ENCODE measurements at places on chromosomes 7 and 10.

DNA sequence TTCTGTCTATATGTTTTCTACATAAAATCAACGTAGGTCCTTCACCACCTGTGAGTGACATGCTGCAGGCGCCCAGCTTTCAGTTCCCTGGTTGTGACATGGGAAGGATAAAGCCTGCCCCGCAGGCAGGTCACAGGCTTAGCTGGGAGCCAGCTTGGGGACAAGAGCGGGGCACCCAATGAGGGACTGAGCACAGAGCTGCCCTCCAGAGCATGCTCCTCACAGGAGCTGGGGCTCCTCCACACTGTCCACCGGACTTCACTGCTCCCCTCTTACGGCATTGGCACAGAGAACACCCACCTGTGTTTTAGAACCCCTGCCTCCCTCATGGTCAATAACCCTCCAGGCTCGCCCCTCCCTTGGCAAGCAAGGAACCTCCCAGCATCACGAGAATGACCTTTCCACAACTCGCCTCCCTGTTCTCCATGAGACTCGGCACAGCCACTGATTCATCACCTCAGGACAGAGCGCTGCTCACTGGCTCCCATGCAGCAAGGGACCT lies 187.1 kb downstream of the TNS3 start:
- H3K4me3 ChIP-seq, result no peak overlapping the region
- H3K27me3 ChIP-seq, result no peaks in the 10 kb centered on the region
- H3K36me3 ChIP-seq, result no peaks in the 10 kb centered on the region
- H3K27ac ChIP-seq, result no peak overlapping the region
- DNase-seq, result no peak

DNA sequence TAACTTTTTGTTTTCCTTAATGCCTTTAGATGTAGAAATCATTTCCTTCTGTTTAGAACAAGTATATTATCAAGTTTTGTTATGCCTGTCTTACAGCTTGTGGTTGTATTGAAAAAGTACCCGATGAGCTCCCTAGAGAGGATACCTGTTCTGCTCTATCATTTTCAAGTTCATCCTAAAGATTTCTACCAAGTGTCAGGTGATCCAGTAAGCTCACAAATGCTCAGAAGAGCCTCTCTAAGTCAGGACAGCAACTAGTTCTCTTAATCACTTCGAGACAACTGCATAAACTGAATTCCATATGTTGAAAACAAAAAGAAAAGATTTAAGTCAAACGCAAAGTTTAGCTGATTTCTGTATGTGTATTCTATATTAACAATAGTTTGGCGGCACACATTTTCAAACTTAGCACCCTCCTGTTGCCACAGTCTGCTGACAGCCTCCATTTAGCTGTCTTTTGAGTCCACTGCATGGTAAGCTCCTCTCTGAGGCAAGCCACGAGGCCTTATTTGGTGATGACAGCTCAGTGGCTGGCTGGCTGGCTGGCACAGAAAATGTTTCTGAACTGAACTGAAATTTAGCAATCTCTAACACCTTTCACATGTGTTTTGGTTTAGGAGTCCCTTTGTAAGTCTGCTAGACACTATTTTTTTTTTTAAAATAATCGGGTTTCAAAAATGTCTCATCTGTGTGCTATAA lies 59.4 kb downstream of the SEMA3C start:
- no peak overlapping the region for H3K27ac ChIP-seq
- no peaks in the 10 kb centered on the region for H3K27me3 ChIP-seq
- no peak overlapping the region for H3K4me3 ChIP-seq
- DNase-seq, result no peak

DNA sequence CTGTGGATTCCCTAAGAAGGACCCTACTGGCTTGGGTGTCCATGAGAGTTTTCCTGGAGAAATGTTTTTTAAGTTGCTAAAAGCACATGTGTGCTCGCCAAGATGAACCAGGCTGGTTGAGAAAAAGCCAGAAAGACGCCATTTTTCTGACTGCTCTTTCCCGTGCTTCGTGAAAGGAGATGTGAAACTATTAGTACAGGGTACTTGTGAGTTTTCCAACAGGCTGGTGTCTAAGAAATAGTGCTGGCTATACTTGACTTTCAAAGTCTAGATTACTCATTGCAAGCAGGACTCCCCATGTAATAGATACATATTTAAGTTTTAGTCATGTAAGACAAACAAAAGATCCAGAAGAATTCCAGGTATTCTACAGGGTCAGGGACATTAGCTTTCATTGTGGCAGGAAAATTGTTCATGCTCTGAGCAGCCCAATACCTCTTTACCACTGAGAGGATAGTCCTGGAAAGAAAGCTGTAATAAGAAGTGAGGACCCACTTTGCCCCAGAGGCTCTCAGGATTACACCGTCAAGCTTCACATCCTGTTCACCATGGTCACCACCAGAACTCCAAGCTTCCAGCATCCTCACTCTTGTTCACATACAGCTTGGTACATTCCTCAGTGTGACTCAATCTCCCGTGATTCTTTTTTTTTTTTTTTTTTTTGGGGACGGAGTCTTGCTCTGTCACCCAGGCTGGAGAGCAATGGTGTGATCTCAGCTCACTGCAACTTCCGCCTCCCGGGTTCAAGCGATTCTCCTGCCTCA lies 43.8 kb upstream of the ICA1 start:
- no peak overlapping the region for H3K27ac ChIP-seq
- no peak for DNase-seq
- H3K36me3 ChIP-seq, result no peaks in the 10 kb centered on the region
- no peaks in the 10 kb centered on the region for H3K27me3 ChIP-seq

DNA sequence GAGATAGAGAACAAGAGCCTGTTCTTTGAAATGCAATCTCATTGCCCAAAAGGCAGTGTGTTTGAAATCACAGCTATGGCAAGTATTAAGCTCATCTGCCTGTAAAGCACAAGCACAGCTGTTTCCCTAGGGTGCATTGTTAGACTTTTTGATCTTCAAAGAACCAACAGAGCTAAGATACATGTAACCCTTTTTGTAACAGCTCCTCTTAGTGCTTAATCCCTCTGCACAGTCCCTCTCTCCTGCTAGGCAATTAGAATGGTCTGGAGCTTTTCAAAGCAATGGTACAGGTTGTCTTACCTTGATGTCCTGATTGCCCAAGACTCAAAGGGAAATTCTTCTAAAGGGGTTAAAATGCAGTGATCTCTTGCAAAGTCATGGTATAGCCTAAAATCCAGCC lies 249.6 kb upstream of the CHRM2 start:
- H3K27me3 ChIP-seq, result no peaks in the 10 kb centered on the region
- H3K27ac ChIP-seq, result no peak overlapping the region
- H3K4me3 ChIP-seq, result no peak overlapping the region
- no peaks in the 10 kb centered on the region for H3K4me1 ChIP-seq

GRCh38 chr7:25857376-25858067 lies 294.5 kb upstream of the NFE2L3 start:
- H3K4me3 ChIP-seq, result peak overlapping the region; percentile 25
- no peaks in the 10 kb centered on the region for H3K36me3 ChIP-seq
- H3K27me3 ChIP-seq, result peaks cover 95% of the 10 kb centered on the region
- peaks cover 43% of the 10 kb centered on the region for H3K4me1 ChIP-seq

- DNase-seq, result no peak
- no peaks in the 10 kb centered on the region for H3K27me3 ChIP-seq
- no peak overlapping the region for H3K27ac ChIP-seq
- H3K4me3 ChIP-seq, result no peak overlapping the region
- no peaks in the 10 kb centered on the region for H3K36me3 ChIP-seq
- H3K4me1 ChIP-seq, result no peaks in the 10 kb centered on the region
Measured at GRCh38 chr10:59674215-59674836, 35.3 kb downstream of the SLC16A9 start.

- DNase-seq, result peak; percentile 54
- H3K4me3 ChIP-seq, result peak overlapping the region; percentile 98
- peak overlapping the region; percentile 96 for H3K27ac ChIP-seq
- H3K36me3 ChIP-seq, result peaks cover 46% of the 10 kb centered on the region
- H3K4me1 ChIP-seq, result peaks cover 78% of the 10 kb centered on the region
Measured at GRCh38 chr10:72086466-72087391, 1.6 kb downstream of the SPOCK2 start.

DNA sequence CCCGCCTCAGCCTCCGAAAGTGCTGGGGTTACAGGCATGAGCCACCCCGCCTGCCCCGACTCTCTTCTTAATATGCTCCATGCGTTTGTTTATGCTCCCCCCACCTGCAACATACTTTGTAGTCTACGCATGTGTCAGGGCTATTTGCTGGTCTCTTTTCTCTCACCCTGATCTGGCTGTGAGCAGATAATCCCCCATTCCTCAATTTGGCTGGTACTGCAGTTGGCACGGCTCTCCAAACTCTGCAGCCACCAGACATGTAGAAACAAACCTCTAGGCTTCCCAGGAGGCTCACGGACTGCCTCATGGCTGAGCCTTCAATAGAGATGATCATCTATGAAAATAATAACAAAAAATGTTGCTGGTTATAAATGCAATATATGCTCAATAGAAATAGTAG lies 540.3 kb upstream of the GALNT17 start:
- H3K4me3 ChIP-seq, result no peak overlapping the region
- H3K27me3 ChIP-seq, result no peaks in the 10 kb centered on the region
- DNase-seq, result no peak
- H3K27ac ChIP-seq, result no peak overlapping the region
- H3K4me1 ChIP-seq, result peaks cover 9% of the 10 kb centered on the region

- H3K4me3 ChIP-seq, result no peak overlapping the region
- H3K27ac ChIP-seq, result no peak overlapping the region
- H3K4me1 ChIP-seq, result no peaks in the 10 kb centered on the region
- no peaks in the 10 kb centered on the region for H3K27me3 ChIP-seq
- peak; percentile 74 for DNase-seq
Measured at GRCh38 chr10:17742918-17743317, 9.1 kb upstream of the TMEM236 start.

DNA sequence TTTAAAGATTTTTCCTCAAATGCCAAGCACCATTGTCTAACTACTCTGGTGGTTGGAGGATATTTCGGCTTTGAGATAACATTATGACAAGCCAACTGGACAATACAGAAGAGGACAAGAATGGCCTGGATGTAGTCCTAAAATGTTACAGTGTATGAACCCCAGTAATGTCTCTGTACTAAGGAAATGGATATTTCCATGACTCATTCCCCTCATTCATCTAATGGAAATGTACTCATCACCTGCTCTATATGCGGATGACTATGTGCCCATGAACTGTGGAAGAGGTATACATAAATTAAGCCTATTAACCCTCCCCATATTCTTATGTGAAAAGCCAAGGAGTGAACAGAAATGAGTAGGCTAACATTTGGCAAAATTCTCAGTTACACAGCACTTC lies 207.9 kb downstream of the CACNA2D1 start:
- no peaks in the 10 kb centered on the region for H3K27me3 ChIP-seq
- H3K36me3 ChIP-seq, result no peaks in the 10 kb centered on the region
- H3K4me3 ChIP-seq, result no peak overlapping the region

DNA sequence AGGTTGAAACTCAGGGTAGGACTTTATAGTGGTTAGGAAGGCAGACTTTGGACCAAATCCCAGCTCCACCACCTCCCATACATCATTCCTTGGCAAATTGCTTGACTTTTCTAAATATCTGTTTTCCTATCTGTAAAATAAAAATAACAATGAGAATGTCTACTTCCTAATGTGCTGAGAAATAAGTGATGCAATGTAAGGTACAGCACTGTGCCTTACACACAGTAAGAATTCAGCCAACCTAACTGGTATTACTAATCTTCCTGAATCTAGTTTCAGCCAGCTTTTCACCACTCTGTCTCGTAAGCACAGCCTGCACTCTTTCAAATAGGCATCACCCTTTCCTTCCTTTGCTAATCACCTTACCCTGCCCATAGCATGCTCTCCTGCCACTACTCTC lies 9.7 kb downstream of the PRLHR start:
- H3K4me3 ChIP-seq, result no peak overlapping the region
- H3K27ac ChIP-seq, result no peak overlapping the region
- H3K36me3 ChIP-seq, result no peaks in the 10 kb centered on the region

GRCh38 chr7:48822138-48822537 lies 102.2 kb upstream of the CDC14C start:
- DNase-seq, result no peak
- no peak overlapping the region for H3K4me3 ChIP-seq
- H3K4me1 ChIP-seq, result no peaks in the 10 kb centered on the region
- H3K27me3 ChIP-seq, result no peaks in the 10 kb centered on the region

DNA sequence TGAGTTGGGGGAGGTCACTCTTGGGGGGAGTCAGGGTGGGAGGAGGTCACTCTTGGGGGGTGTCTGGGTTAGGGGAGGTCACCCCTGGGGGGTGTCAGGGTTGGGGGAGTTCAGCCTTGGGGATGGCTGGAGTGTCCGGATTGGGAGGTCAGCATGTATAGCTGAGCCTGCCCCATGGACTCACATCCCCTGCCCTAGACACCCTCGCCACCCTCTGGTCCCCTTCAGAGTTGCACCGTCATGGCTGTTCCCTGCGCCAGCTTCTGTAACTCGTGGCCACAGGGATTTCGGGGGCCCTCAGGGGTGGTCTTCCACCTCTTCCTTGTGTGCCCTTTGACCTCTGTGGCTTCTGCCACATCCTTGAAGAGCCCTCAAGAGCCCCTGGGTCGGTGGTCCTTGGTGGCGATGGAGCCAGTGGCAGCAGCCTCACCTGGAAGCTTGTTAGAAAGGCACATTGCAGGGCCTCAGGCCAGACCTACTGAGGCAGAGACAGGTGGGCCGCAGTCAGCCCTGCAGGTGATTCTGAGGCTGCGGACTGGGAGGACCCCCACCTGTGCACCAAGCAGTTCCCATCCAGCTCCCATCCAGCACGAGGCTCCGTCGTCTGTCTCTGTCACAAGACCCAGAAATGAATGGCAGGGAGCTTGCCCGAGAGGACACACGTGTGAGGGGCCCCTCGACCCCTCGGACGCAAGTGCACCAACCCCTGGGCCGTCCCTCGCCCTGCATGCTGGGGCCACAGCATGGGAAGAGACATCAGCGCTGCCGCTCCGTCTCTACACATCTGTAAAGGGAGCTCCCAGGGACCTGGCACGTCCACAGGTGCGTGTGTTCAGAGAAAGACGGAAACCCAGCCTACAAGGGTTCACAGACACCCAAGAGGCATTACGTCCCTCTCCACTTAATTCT lies 44.7 kb upstream of the SUN1 start:
- peaks cover 6% of the 10 kb centered on the region for H3K4me1 ChIP-seq
- no peaks in the 10 kb centered on the region for H3K27me3 ChIP-seq
- DNase-seq, result no peak

DNA sequence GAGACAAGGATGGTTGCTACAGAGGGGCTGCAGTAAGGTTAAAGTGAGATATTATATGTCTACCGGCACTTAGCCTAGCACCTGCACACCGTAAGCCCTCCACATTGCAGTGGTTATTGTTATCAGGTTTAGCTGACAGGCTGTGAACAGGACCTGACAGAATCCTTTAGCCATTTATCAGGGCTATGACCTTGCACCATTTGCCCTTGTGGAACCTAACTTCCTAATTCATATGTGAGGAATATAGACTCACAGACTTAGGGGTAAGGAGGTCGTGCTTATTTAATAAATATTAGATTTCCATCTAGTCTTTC lies 10.1 kb downstream of the NCOA4 start:
- peaks cover 17% of the 10 kb centered on the region for H3K36me3 ChIP-seq
- H3K4me3 ChIP-seq, result peak overlapping the region; percentile 6
- H3K27ac ChIP-seq, result peak overlapping the region; percentile 7
- peaks cover 44% of the 10 kb centered on the region for H3K4me1 ChIP-seq
- no peaks in the 10 kb centered on the region for H3K27me3 ChIP-seq

Data from CD4-positive, alpha-beta T cell (primary cell).